ENCODE measurements at places on chromosomes 4 and X.

DNA sequence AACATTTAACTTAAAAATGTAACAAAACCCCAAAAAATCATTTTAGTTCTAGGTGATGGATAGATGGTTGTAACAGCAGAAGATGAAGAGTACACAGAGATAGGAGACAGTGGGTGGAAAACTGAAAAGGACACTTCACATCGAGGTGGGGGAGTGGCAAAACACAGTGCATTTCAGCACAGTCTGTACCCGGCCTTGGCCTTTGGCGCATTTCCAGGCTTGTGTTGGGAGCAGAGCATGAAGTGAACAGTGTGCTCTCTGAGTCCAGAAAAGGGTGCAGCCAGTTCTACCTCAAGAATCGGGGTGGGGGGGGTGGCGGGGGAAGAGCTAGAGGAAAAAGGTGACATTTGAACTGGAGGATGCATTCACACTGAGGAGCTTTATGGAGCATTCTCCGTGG, 4.3 kb downstream of the TSPYL2 start:
- DNase-seq, result no peak

GRCh38 chr4:185955826-185956543, 113.0 kb upstream of the TLR3 start:
- no peak for DNase-seq

DNA sequence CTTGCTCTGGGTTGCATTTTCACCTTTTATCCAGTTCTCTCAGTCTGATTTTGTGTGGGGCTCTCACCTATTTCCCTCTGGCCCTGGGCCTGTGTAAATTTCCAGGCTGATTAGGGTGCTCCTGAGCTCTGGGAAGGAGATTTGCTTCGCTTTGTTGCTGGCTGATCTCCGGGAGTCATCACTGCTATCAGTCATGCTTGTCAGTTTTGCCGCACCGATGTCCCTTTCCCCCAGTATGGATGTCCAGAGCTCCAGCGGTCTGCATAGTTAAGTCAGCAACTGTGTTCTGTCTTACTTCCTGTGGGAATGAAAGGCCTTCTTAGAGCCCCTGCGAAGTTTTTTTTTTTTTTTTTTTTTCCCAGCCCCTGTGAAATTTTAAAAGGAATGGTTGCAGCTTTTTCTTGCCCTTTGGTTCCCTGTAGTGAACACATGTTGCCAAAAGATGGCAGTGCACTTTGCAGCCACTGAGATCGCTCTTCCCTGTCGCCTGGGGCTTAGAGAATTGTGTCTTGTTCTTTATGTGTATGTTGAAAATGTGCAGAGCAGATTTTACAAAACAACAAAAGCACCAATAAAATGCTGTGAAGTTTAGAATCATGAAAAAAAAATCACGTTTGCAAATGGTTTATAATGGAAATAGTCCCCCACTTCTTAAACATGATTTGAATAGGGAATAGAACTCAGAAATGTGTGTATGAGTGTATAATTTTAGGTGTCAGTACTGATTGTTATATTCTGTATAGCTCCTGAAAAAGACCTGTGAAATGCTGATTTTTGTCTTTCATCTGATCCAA, 109.1 kb upstream of the SLC4A4 start:
- DNase-seq, result no peak

GRCh38 chr4:90960433-90960832, 833.2 kb downstream of the CCSER1 start:
- DNase-seq, result no peak

DNA sequence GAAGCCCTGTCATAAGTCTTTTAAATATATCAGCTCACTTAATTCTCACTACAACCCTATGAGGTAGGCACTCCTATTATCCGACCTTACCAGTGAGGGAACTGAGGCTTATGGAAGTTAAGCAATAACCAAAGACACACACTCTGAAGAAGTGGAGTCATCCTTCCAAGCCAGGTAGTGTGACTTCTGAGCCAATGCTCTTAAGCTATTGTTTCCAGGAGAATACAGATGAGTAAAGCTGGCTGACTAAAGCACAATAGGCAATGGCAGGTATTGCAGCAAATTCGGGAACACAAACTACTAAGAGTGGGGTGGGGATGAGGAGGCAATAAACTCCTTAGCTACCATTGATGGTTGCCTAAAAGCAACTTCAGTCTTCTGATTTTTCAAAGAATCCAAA, 81.8 kb upstream of the KIT start:
- no peak for DNase-seq

GRCh38 chrX:129495900-129496299, 27.4 kb downstream of the SMARCA1 start:
- no peak for DNase-seq

DNA sequence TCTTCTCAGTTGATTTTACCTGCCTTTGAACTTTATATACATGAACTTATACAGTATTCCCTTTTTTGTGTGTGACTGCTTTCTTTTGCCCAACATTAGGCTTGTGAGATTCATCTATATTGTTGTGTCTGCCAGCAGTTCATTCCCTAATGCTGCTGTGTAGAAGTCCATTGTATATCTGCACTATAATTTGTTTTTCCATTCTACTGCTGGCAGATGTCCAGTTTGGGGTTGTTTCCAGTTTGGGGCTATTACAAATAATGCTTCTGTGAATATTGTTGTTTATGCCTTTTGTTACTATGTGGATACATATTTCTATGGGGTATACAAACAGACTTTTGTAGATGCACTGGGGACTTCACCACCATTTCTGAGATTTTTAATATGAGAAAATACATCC, 268.4 kb downstream of the DCTD start:
- no peak for DNase-seq

- no peak for DNase-seq
Measured at GRCh38 chrX:425056-425455, 38.3 kb upstream of the PPP2R3B start.

DNA sequence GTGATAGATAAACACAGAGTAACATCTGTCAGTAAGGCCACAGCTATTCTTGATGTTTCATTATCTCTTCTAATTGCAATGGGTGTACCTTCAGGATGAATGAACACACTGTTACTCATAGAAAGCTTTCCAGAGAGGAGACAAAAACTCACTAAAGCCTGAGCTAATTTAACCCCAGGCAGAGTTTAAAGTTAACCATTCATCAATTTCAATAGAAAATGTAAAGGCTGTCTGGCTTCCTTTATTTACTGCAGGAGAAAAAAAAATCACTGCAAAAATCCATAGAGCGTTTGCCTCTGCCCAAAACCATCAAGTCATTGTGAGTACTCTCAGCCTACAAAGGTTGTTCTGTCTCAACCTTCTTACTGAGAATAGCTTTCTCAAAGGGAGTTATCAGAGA, 376.9 kb downstream of the PPP4R3C start:
- DNase-seq, result no peak

GRCh38 chr4:109184491-109184961, 117.9 kb downstream of the COL25A1 start:
- DNase-seq, result no peak

GRCh38 chr4:151862766-151863165, 102.0 kb upstream of the GATB start:
- no peak for DNase-seq

GRCh38 chrX:44344687-44345086, 1.2 kb upstream of the EFHC2 start:
- DNase-seq, result no peak

DNA sequence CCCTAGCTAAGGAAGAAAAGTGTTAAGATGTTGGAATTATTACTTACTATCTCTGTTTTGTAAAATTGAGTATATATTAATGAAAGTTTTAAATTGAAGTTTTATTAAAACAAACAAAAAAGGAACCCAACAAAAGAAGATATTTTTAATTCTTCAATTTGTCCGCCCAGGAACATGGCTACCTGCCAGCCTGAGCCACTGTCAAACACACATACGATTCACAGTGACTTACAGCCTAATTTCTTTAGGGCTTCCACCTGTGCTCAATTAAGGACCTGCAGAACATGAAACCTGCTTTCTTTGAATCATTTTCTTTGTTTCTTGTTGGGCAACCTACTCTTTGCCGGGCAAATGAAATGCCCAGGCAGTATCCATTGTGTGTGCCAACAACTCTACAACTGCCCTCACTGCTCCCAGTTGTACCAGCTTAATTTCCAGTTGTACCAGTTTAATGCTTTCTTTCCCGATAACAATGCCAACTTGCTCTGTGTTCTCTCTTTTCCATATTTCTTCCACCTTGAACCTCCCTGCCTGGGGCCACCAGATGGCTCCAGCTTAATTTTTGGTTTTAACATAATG, 181.7 kb downstream of the GBA3 start:
- DNase-seq, result no peak

- no peak for DNase-seq
Measured at GRCh38 chr4:123652476-123652875, 255.9 kb downstream of the SPRY1 start.

Data from stimulated activated naive CD4-positive, alpha-beta T cell treated with Interleukin-2 at 50 U/mL for 16 hours (primary cell).